Activated T-cell treated with anti-CD3 and anti-CD28 coated beads for 48 hours (primary cell): ENCODE measurements at places on chromosomes 2 and 18.

DNA sequence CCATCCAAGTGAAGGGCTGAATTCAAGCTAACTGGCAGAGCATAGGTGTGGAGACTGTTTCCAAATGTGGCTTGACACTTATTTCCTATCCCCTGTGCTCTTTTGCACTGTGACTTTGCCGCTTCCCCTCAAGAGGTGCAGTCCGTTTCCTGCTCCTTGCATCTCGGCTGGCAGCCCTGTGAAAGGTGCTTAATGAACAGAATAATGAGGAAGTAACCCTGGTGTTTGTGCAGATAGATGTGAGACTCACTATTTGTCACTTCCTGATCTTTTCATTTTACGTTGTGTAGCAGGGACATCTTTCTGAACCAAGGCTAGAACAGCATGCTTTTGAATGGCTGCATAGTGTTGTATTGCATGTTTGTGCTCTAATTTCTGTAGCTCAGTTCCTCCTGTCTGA lies 60.8 kb downstream of the CEP192 start:
- no peak for DNase-seq

- DNase-seq = no peak
Observed at GRCh38 chr2:100376836-100377235, 40.6 kb downstream of the CHST10 start.

- DNase-seq = no peak
Observed at GRCh38 chr2:67792681-67793091, 270.1 kb downstream of the C1D start.

DNA sequence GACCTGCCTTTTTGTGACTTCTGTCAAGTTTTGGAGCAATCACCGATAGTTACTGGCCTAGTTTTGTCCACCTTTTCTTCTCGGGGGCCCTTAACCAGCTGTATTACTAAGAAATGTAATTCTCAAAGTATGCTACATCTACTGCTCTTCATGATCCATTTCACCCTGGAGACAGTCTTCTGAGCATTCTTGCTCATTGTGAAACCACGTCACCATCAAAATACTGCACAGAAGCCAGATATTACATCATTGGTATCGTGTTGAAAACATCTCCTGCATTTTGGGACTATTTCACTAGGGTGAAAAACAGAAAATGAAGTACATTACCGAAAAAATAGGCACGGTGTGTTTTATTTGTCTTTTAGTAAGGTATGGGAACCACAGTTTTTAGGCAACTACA lies 11.7 kb downstream of the LYPD6B start:
- DNase-seq = no peak

DNA sequence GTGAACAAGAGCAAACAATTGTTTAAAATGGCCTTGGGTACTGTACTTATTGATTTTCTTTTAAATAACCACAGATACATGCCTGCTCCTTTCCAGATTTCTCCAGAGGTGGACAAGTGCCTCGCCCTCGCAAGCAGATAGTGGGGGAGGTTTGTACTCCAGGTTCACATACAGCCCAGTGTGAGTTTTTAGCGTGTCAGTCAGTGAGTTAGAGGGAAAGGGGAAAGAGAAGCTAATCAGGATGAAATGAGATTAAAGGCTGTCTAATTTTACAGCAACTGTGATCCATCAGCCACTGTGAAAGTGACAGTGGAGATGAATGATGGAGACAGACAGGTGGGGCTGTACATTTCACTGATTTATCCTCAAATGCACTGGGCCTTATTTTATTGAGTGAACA lies 74.7 kb downstream of the KLHL14 start:
- DNase-seq = no peak

DNA sequence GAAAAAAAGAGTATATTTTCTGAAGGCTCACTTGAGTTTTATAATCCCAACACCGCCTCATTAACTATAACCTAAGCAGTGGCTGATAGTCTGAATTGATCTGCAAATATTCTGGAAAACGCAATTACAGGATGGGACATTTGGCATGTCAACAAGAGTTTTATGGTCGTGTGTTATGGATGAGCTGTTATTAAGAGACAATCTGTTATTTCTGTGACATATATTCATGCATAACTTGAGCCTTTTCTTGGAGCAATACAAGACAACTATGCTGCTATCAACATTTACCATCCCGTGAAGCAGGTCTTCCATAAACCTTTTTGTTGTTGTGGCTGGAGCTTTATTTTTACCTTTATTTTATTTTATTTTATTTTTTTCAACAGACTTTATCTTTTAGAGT lies 164.4 kb downstream of the SCG2 start:
- DNase-seq = no peak

DNA sequence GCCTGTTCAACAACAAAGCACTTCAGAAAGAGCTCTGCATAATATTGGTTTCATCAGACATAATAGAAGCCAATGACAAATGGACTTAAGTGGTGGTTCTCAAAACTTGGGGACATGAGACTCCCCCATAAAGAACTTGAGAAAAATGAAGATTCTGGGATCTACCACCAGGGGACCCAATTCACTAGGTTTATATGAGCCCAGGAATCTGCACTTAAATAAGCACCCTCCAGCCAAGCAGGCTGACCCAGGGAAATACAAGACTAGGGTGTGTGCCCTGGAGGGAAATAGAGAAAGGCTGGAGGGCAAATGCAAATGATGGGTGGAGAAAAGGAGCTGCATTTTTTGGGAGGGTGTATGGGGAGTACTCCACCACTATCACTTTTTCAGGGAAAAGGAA lies 52.5 kb downstream of the SATB2 start:
- DNase-seq = no peak

DNA sequence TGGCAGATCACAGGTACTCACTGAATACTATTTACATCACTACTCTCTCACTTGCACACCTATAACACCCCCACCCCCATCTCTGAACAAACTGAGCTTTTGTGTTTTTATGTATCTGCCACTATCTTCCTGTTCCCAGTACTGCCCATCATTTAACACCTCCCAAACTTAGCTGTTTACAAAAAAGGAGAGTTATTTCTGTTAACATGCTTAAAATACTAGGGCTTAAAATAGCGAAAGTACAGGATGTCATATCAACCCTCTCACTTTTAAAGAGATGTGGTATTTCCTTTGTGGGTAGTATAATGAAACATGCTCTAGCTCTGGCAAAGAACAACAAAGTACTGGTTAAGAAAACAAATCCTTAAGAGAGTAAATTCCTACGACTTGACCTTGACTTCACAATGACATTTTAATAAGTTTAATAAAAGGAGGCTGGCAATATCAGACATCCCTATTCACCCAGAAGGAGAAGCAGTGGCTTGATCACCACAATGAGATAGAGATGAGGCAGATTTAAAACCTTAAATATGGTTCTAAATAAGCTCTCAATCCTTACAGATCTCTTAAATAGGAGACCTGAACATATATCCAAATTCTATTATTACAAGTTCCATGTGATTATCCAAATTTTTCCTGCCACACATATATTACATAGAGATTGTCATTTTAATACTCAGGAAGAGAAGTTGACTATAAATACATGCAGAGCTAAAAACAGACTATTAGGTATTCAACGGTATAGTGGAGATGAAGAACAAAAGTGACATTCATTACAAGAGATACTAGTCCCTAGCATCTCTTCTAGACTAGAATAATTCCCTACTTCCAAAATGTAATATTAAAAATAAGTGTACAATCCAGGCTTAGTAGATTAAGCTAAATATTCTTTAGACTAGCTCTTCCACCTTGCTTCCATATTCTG lies 36.9 kb downstream of the TRAK2 start:
- no peak for DNase-seq

DNA sequence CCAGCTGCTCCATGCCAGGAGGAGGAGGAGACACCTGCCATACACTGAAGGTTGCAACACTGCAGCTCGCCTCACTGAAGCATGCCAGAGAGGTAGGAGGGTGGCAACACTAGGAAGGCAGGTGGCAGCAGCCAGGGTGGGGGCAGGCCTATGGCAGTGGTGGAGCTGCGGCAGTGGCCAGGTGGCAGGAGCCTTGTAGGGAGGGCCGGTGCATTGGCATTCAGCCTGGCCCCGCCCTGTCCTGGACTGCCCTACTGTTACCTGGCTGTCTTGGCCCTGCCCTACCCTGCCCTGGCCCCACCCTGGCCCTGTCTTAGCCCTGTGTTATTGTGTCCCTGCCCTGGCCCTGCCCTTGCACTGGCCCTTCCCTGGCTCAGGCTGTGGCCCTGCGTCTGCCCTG lies 7.4 kb upstream of the ANKRD62 start:
- DNase-seq = no peak

- no peak for DNase-seq
Observed at GRCh38 chr2:178553047-178553446, 72.8 kb downstream of the PLEKHA3 start.
